Dorsolateral prefrontal cortex (tissue), 122 donors: ENCODE measurements at places on chromosomes 2 and 18.

- DNase-seq = no peak
These were observed 3.7 kb upstream of the SIX3 start for GRCh38 chr2:44937688-44938240.

DNA sequence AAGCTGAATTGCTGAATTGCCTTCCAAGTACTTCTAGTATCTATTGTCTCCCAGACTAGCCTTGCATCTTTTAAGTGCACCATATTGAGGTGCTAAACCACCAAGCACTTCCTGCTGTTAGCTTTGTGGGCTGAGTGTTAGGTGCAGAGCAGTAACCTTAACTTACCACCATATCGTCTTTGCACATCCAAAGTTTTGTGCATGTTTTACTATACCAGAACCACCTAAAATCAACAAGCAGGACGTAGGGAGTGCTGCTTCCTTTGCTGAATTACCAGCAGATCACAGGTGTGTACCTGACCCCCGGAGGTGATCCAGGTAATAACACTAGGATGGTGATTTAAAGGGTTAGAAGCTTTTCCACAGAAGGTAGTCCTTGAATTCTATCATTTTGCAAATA lies 359.9 kb upstream of the HNRNPA3 start:
- DNase-seq = no peak

GRCh38 chr2:236554629-236555282 lies 14.9 kb upstream of the ACKR3 start:
- no peak for DNase-seq

DNA sequence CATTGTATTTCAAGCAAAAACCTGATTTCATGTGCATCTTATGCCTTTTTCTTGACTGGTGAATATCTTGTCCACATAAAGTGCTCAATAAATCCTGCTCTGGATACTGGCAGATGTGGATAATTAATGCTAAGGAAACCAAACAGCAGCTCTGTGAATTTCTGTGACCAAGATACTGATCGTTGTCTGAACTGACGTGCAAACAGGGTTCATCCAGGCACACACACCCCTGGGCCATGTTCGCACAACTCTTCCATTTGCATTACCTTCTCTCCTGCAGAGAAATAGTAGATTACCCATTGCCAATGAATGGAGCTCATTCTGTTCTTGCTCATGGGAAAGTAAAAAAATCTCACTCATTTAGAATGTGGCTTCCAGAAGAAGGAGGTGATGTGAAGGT lies 316.2 kb upstream of the TRIB2 start:
- DNase-seq = no peak

DNA sequence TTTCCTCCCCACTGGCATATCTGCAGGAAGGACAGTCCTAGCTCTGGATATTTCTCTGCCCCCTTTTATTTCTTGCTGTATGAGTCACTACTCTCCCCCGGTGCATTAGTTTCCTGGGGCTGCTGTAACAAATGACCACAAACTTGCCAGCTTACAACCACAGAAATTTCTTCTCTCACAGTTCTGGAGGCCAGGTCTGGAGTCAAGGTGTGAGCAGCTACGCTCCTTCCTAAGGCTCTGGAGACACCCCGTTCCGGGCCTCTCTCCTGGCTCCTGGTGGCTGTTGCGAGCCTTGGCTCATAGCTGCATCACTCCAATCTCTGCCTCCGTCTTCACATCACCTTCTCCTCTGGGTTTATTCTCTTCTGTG lies 34.1 kb downstream of the PTPRM start:
- DNase-seq = no peak

DNA sequence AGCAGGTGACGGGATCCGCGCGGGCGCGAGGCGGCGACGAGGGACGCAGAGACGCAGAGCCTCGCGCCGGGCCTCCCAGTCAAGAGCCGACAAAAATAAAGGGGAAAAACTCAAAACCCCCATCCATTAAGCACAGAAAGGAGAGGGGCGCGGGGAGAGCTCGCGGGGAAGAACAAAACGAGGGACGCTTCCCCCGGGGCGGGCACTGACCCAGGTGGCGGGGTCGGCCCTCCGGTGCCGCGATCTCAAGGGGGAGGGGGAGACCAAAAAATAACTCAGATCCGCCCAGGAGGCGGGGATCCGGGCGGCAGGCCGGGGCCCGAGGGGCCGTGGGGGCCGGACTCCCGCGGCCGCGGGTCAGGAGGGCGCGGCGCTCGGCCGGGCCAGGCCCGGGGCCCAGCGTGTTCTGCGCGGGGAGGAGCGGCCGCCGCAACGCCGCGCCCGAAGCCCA lies 597 bp downstream of the RNF103 start:
- peak; percentile 62 for DNase-seq

GRCh38 chr18:50776383-50776782 lies 43.4 kb downstream of the MRO start:
- no peak for DNase-seq

- no peak for DNase-seq
These were observed 65.2 kb upstream of the FIGN start for GRCh38 chr2:163800951-163801381.

DNA sequence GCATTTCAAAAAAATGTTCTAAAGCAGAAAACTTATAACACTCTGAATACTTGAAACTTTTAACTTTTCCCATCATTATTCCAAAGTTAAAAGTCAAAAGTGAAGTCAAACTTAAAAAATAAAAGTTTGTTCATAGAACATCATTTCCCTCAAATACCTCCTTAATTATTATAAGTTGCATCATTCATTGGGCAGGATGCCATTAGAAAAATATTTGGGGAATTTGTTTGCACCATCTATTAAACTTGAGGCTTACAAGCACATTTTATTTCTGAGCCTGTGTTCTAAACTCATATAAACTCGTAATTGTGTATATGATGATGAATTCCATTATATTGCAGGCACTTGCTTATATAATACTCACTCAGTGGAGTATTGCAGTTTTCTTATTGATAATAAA lies 588.0 kb upstream of the NRXN1 start:
- no peak for DNase-seq

DNA sequence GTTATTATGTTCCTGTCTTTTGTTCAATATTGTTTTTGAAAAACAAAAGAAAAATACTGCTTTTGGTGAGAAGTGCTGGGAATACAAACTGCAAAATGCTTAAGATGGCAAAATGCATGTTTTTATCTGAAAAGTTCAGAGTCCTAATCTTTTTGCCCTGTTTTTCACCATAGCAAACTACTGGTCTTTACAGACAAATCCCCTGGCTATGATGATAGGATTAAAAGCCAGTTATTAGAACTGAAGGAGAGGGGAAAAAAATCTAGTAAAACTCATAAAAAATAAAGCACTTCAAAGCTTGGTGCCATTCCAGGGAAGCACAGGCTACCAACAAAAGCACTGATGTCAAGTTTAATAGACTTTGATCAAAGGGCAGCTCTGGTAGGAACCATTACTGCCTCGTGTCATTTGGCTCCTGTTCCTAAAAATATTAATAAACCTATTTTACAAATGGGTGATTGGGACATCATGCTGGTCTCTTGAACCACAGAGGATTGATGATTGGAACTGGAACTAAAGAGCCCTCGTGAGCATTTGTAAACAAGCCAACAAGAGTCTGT lies 194.7 kb downstream of the RAB3GAP1 start:
- DNase-seq = no peak

- DNase-seq = no peak
These were observed 69.5 kb downstream of the TMEM18 start for GRCh38 chr2:607709-608108.

DNA sequence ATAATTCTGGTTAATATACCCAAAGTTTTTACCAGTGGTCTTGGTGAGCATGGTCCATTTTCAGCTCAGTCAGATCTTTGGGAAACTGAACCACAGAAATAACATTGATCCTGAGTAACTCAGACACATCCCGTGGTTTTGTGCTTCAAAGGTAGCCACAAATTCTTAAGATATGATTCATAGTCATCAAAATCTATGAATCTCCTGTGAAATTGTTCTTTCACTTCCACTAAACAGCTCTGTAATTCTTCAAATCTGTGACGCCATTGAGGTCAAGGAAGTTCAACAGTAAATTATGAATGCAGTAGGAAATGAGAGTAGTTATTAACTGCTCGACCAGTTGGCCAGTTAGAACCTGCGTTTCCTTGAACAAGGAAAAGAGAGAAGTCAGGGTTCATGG lies 147.3 kb downstream of the IRS1 start:
- no peak for DNase-seq

GRCh38 chr2:169272010-169272409 lies 90.3 kb downstream of the LRP2 start:
- no peak for DNase-seq

DNA sequence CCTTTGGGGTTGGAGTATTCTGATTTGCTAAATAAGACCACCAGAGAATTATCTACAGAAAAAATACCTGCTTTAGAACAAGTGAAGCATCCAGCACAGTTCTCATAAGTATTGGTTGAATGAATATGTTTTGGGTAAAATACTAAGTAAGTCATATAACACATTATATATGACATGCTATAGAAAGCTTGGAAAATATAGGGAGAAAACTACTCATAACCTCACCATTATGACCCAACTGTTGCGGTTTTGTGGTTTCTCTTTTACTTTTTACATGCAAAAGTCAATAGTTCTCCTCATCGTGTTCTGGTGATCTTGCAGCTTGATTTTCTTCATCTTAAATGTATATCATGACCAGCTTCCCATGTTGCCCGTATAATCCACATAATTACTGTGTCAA lies 66.2 kb downstream of the DIPK1C start:
- DNase-seq = no peak

GRCh38 chr2:74553892-74554819 lies at the start of the genes DOK1 and LOXL3:
Gene DOK1, plus strand, starts transcription at chr2:74554720. Its CDS starts 35 bp downstream, at chr2:74554755.
Gene LOXL3, minus strand, starts transcription at chr2:74553942. Its CDS starts 1,308 bp downstream, at chr2:74552634.
- DNase-seq = no peak

DNA sequence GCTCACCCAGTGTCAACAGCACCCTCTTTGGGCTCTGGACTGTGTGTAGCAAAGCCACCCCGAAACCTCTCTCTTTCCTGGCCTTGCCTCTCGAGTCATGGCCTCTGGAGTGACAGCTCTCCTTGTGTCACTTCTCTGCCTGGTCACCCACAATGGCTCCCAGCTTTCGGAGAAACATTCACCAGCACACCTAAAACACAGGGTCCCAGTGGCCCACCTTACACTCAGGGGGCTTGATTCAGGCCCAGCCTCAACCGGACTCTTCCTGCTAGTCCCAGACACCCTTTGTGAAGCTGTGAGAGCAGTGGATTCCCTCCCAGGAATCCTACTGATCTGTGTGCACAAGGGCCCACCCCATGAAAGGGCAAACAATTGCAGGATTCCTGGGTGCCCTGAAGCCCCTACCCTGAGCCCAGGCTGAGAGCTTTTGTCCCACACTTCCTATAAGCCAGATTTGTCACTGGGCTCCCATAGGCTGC lies 137.2 kb upstream of the HAAO start:
- no peak for DNase-seq

- DNase-seq = no peak
These were observed 12.0 kb downstream of the UGP2 start for GRCh38 chr2:63853527-63854310.

- no peak for DNase-seq
These were observed 128.6 kb downstream of the SPOPL start for GRCh38 chr2:138630164-138630563.

- no peak for DNase-seq
These were observed 69.9 kb downstream of the TRIP12 start for GRCh38 chr2:229851870-229852269.

DNA sequence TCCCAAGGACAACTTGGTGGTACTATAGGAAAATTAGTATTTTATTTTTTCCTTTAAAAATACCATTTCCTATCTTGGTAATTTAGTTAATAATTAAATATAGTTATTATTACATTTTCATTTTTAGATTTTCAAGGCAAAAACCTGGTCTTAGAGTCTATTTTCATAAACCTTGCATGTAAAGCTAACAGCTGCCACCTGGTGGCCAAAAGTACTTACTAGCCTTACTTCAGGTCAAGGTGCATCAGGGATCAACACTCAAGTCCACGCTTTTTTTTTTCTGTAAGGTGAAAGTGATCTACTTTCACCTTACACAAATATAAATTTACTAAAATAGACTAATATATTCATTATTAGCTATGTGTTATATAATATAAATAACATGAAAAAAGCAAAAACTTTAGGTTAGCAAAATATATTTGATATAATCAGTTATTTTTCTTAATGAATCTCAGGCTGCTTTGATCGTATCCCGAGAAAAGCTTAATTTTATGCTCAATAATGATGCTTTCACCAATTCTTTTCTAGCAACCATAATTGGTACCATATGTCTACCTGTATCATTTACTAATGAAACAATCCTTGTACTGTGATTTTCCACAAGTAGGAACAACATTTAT lies 62.5 kb downstream of the RELCH start:
- no peak for DNase-seq

DNA sequence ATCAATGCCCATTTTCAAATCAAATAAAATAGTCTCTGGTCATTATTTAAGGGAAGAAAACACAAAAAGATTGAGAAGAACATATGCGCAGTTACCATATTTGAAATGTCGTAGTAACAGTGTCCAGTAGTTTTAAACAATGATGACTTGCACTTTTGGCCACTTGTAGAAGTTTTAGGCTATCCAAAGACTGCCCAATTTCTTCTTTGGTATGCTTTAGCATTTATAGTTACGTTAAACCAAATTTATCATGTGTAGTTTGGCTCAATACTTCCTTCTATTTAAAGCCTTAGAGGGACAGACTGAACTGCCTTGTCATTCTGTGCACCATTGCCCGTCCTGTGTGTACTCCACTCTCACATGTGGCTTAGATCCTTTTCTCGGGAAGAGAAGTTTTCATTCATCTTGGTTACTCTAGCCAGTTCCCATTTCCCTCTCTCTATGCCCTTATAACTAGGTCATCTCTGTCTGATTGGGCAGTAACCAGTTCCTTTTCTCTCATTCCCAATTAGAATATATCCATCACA lies 84.8 kb upstream of the TTN start:
- DNase-seq = no peak

DNA sequence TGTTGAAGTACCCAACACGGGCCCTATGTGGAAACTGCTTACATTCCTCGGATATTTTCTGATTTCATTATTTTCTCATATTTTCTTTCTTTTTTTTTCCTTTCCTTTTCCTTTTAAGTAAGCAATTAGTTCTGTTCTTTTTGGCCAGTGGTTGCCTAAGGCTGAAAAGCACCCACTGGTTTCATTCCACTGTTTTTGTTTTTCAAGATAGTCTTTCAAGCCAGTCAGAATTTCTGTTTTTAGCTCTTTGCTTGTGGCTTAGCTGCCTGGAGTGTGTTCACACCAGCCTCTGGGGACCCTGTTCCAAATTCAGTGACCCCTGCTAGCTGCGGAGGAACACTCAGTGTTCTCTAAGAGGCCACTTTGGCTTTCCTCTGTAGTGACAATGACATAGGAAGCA lies 73.6 kb downstream of the NRP2 start:
- no peak for DNase-seq

- DNase-seq = no peak
These were observed 34.8 kb upstream of the FAM110C start for GRCh38 chr2:80971-81736.

- no peak for DNase-seq
These were observed 2.5 kb downstream of the SPEG start for GRCh38 chr2:219437141-219437540.

DNA sequence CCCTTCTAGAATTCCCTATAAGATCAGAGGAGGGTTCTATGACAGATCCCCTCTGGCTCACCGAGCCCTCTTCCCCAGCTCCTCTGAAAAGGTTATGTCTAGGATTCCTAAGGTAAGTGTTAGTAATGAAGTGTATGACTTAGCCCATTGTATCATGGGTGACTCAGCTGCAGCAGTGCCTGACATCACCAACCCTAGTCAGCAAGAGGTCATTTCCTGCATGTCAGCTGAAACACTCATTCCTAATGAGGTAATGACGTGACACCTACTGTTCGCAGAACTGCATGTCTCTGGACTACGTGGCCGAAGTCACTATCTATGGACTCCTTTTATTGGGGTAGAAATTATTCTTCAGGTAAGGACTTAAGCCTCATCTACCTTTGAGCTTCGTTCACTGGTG lies 196.1 kb upstream of the MYT1L start:
- DNase-seq = no peak
